ENCODE measurements at places on chromosomes 2 and 18. TPM values are rescaled to one million over a fixed set of nuclear protein-coding genes. Genes with fewer than 3 reads are reported as not detected.

Gene POTEJ
- 0.28 TPM for total RNA-seq

Gene RFTN2
- total RNA-seq, result 18.3 TPM

Gene ABCG5
- total RNA-seq, result not detected

Gene LYPD6
- total RNA-seq, result 1.2 TPM

Gene TMEM131
- total RNA-seq, result 24.1 TPM

DNA sequence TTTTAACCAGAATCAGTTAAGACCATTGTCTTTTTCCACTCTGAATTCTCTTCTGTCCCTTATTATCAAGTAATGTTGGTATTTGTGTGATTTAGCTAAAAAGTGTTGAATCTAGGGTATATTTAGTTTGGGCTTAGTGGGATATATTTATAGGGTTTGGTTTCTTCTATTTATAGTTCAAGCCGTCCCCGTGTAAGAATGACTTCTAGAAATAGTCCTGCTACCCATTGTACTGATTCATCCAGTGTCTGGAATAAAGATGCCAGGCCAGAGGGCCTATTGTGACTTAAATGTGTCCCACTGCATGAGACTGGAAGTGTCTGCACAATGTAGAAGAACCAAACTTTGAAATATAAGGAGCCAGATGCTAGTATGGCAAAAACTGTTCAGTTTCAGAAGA lies 364.8 kb downstream of the TNS1 start:
- no peak for DNase-seq

DNA sequence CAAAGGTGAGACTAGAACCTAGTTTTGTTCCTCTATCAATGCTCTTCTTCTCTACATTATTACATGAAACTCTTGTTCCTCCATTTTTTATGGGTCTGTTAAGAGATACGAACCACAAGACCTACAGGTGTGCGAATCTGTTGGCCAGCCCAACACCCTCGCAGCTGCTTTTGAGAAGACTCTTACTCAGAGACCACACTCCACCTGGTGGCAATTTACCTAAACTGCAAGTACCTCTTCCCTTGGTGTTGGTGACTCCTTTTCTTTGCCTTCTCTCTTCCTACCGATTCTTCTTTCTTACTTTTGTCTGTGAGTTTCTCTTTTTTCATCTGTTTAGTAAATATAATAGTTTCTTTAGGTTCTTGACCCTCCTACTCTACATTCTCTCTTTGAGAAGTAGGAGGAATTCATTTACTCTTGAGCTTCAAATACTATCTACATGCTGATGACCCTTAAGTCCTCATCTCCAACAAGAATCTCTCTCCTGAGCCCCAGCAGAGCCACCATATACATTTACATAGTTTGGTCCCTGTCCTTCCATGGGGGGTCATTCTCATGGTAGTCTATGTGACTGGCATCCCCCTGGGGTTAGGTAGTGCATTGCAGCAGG lies 81.8 kb upstream of the GAREM1 start:
- no peak for DNase-seq

DNA sequence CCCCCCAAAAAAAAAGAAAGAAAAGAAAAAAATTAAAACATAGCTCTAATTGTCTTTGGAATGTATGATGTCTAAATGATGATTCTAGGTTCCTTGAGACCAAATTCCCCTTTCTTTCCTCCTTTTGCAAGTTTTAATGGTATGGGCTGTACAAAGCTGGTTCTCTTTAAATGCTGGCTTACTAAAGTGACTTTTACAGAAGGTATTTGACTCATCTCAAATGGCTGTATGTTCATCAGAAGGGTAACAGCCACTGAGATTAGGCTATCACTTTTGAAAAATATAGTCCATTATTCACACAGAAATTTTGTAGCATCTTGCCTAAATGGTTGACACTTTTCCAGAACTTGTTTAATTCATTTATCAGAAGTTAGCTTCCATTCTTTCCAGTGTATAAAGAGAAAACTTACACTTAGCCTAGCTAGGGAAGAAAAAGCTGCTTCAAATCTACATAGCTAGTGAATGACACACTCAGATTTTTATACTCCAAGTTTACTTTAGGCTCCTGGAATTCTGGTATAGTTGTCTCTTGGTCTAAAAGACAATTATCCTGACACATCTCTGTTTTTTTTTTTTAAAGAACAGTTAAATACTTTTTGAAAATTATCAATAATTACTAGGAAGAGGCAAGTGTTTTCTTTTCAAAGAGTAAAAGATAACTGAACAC lies 622.6 kb downstream of the LRP1B start:
- no peak for DNase-seq

- no peak for DNase-seq
Observed at GRCh38 chr2:126239320-126239955, 416.5 kb upstream of the GYPC start.

- no peak for DNase-seq
Observed at GRCh38 chr2:140627136-140627535, 1503.7 kb downstream of the LRP1B start.

GRCh38 chr2:152343426-152343825 lies 8.5 kb downstream of the FMNL2 start:
- no peak for DNase-seq

GRCh38 chr2:79993144-79993543 lies 311.4 kb downstream of the LRRTM1 start:
- DNase-seq, result no peak

GRCh38 chr18:33916200-33916599 lies 308.5 kb downstream of the NOL4 start:
- DNase-seq, result no peak

- DNase-seq, result no peak
Observed at GRCh38 chr2:102436323-102436722, 13.4 kb downstream of the IL18RAP start.

GRCh38 chr2:9462313-9462712 lies 12.0 kb upstream of the IAH1 start:
- DNase-seq, result no peak

DNA sequence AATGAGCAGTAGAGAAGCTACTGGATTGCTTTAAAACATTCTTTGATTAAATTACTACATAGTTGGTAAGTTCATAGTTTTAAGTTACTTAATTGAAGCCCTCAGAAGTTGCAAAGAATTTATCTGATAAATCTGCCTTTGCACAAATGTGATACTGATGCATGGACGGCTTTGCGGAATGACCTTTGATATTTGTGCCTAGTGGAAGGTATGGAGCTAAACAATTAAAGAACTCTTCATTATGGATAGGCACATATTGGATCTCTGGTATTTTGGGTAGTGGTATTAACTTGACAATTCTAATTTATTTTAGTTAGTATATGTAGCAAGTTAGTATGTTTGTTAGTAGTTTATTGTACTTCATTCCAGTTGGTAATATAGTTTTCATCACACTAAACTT lies 54.1 kb downstream of the CFAP210 start:
- DNase-seq, result no peak

DNA sequence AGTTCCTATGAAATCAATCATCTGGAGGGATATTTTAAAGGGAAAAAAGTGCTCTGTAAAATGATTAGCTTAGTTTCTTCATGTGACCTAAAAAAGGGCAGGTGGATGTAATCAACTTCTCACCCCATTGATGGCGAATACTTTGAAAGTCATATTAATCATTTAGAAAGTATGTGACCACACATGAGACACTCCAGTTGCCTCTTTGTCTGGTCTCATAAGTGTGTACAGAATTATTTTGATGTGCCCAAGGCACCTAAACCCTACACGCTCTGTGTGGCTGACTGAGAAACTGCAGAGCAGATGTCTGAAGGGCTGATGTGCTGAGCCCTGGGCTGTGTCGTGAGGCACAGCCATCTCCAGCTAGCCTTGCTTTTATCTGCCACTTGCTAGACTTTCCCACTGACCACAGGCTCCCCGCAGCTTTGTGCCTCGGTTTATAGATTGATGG lies 26.9 kb downstream of the SGPP2 start:
- DNase-seq, result no peak

- no peak for DNase-seq
Observed at GRCh38 chr2:3188405-3188946, 189.1 kb downstream of the EIPR1 start.

GRCh38 chr2:235951982-235952381 lies 216.2 kb downstream of the GBX2 start:
- DNase-seq, result no peak

Measured in omental fat pad (tissue), 4 donors.